ENCODE measurements at places on chromosomes 2 and 18.
A peak's percentile ranks its signal among the peaks of the same experiment; 100 is the strongest.

DNA sequence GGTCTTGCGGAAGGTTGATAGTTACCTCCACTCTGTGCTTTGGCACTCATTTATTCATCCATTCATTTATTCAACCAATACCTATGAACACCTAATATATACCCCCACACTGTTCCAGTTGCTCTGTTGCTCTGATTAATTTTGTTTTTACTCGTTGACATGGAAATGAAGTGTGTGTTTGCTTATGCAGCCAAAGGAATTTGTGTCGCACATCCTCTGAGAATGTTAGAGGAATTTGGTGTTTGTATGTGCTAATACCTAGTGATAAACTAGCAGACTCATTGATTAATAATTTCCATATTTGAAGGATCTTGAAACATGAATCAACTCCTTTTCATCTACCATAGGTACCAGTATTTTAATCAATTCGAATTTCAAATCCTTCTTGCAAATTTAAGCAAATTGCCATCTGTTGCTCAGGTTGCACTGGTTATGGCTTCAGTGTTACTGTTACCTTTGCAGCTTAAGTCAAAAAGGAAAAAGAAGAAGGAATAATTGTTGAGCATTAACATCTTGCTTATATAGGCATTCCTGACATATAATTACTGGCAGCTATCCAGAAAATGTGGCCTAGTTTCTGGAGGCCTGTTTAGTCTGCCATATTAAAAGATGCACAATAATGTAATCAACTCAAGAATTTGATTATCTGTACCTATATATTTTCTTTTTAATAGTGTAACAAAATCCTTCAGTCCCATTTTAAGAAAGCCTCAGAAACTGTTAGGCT, 25.7 kb upstream of the CRIM1 start:
- DNase-seq: no peak

- DNase-seq: no peak
Measured at GRCh38 chr2:58629545-58630119, 388.5 kb upstream of the FANCL start.

GRCh38 chr2:104945866-104946265, 92.0 kb downstream of the POU3F3 start:
- DNase-seq: no peak

DNA sequence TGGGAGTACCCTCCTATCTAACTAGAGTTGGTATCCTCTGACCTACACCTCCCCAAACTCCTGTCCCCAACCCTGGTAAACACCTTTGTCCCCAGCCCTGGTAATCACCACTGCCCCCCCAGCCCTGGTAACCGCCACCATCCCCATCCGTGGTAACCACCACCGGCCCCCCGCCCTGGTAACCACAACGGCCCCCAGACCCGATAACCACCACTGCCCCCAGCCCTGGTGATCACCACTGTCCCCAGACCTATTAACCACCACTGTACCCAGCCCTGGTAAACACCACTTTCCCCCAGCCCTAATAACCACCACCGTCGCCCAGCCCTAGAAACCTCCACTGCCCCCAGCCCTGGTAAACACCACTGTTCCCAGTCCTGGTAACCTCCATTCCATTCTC, 820.2 kb upstream of the SALL3 start:
- no peak for DNase-seq

DNA sequence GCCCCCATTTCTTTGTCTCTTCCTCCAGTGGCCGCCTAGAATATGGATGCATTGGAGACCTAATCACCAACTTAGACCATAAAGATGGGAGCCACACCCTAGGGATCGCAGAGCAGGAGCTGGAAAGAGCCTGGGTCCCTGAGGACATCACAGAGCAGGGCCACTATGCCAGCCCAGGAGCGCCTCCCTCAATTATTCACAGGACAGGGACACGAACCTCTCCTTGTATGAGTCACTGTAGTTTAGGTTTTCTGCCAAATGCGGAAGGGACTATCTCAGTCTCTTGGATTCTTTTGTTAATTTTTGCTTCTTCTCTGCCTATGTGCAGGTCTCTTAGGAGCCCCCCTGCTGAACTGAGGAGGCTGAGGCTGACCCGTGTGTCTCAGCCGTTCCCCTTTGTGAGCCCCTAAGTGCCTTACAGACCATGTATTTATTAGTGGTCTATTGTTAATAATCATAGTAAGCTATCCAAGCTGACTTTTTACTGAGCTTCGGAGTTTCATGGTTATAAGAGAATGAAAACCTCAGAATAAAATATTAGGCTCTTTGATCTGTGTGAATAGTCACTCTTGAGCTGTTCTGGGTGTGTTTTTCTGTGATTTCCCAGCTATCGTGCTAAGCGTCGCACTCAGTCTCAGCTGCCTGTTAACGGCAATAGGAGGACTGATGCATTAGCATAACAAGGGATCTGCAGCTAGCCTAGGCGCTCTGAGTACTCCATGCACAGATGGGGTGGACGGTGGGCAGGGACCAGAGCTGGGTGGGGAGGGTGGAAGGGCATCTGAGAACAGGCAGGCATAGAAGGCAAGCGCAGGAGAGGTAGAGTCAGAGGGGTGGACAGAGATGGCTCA, 12.7 kb upstream of the PTPN4 start:
- DNase-seq: no peak

DNA sequence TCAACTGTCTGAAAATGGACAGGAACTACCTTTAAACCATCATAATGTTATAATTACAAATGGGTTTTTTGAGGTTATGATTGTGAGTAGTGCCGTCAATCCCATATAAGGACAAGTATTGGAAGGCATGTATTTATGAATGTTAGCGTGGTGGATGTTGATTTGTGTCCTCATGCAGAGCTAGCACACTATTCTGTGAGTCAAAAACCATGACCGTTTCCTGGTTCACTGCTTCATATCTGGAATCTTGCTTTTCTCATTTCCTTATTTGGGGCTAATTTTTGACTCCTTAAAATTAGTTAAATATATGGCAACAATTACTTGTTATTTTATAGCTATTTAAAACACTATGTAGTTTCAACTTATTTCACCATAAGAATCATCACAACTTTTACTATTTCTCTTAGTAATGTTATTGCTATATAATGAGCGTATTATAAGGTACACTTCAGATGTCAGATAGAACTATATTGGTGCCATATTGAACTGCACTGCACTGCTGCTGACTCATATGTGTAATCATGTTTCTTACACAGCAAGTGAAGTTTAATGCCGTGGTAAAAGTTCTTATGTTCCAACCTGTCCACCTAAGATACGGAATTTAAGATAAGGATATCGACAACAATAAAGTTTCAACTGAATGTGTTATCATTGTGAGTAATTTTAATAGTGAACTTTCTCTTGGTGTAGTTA, 192.8 kb downstream of the PTGR3 start:
- DNase-seq: no peak

DNA sequence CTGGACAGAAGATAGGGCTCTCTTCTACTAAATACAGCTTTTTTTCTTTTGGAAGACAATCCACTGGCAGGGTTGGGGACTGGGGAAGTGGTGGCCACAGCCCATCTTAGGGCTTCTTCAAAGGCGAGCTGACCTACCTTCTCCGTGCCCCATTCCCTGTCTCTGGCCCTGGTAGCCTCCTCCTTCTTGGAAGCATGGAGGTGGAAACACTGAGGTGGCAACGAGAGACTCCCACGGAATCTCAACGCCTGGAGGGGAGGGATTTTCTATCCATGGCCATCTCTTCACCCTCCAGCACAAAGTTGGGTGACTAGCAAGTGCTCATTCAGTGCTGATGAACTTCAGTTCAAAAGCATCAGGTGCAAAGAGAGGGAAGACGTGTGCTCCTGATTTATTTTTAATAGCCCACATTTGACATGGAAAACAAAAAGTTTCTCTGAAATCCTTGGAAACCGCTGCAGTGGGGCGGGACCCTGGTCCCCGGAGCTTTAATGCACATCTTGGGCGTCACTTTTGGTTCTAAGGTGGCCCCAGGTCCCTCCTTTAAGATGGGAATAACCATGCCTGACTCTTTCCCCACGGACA, 633 bp upstream of the ARMC9 start:
- DNase-seq: no peak

DNA sequence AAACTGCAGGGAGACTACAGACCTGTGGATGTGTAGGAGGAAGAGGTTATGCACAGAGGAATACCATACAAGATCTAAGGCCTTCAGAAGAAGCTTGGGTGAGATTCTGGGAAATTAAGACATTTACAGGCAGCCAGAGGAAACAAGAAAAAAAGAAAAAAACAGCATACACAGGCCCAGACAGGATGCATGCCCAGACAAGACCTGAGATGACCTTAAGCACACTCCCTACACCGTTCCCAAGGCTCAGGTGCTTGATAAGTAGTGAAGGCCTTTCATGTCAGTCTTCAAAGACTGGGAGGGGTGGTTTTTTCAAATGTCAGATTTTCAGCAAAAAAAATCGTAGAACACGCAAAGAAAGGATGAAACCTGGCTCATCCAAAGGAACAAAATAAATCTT, 83.0 kb downstream of the CCDC138 start:
- no peak for DNase-seq

GRCh38 chr2:176558574-176559140, 289.4 kb downstream of the MTX2 start:
- DNase-seq: no peak

DNA sequence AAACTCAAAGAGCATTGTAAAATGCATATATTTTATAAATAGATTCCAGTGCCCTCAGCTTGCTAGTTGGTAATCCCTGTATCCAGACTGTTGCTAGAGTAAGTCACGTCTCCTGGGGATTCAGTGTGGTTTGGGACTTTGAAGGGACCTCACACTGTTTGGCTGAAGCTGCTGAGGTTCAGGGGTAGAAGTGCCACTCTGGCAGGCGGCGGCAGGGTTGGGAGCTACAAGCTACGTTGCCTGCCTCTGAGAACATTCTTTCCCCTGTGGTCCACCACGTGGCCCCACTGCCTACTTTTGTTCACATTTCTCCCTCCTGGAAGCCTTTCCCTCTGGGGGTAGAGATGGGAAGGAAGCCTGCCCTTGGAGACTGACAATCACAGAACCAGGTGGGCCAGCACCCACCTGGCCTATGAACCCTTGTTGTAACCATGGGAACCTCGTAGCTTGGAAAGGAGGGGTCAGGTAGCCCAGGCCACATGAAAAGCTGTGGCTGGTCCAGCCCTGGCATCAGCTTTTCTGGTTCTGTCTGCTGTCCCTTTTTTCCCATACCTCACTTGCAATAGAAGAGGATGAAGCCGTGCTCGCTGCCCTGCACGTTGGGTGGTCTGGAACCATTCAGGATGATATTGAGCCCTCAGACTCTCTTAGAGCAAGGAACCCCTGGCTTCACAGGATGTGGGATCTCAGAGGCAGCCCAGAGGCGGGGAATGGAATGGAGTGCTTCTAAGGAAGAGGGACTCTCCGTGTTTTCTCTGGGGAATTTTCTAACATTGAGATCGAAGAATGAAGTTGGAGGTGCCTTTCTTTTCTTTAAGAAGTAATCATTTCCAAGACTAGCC, 2.9 kb downstream of the RNF144A start:
- DNase-seq: no peak

DNA sequence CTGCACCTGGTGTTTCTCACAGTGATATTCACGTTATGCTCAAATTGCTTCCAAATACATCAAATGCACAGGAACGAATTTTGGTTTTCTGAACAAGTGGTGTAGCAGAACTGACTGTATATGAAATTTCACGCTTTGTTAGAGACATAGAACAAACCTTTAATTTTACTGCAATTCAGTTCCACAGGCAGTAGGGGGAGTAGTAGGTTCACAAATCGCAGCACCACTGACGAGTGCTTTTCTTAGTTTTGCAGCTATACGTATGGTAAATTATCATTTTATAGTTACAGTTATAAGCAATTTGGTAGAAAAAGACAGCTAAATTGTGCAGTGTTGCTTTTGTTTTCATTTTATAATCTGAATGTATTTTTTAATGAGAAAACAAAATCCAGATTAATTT, 113.3 kb downstream of the KIAA1328 start:
- peak; percentile 11 for DNase-seq

- no peak for DNase-seq
Measured at GRCh38 chr18:35941299-35941698, 31.2 kb upstream of the RMP24 start.

- no peak for DNase-seq
Measured at GRCh38 chr2:63814114-63814513, 27.6 kb upstream of the UGP2 start.

- DNase-seq: no peak
Measured at GRCh38 chr2:133975135-133975534, 278.7 kb upstream of the MGAT5 start.

GRCh38 chr2:168392024-168392423, 64.0 kb upstream of the CERS6 start:
- DNase-seq: no peak

DNA sequence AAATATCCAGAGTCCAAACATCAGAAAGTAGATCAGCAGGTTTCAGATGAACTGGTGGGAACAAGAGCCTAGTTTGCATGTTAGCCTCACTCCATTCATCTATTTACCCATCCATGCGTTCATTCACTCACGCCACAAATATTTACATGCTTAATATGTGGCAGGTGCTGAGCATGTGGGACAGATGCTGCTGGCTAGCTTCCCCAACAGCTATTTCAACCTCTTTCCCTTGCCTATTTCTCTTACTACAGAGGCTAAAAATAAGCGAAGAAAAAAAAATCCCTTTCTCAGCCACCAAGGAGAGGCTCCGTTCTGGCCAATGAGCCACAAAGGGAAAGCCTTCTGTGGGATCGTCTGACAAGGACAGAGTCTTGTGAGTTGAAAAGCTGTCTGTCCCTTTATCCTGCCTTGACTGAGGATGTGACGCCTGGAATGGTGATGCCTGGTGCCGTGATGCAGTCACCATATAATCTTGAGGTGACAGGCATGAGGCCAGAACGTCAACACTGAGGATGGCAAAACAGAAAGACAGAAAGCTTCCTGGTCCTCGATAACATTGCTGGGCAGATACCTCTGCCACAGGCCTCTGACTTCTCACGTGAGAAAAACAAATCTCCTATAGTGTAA, 78.2 kb downstream of the KCTD1 start:
- no peak for DNase-seq

DNA sequence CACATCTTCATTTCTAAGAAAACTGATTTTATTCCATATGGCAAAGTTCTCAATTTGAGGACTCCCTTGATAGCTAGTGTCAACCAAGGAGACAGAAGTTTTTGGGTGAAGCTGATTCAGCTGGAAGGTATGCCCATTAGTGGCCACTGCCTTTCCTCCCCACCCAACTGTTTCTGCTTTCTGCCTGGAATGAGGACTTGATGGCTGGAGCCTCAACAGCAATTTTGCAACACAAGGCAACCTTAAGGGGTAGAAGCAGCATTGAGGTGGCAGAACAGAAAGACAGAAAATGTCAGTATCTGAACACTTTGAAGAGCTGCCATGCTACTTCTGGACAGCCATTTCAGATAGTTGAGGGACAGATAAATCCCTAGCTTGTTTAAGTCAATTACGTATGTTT, 47.0 kb downstream of the INHBB start:
- no peak for DNase-seq

GRCh38 chr2:26786207-26787028, 562 bp downstream of the CENPA start:
- DNase-seq: no peak

All from CD4-positive, alpha-beta T cell treated with Interleukin-1 beta for 1 hour (primary cell).